ENCODE measurements at places on chromosomes 1 and 21.
A peak's percentile ranks its signal among the peaks of the same experiment; 100 is the strongest.

DNA sequence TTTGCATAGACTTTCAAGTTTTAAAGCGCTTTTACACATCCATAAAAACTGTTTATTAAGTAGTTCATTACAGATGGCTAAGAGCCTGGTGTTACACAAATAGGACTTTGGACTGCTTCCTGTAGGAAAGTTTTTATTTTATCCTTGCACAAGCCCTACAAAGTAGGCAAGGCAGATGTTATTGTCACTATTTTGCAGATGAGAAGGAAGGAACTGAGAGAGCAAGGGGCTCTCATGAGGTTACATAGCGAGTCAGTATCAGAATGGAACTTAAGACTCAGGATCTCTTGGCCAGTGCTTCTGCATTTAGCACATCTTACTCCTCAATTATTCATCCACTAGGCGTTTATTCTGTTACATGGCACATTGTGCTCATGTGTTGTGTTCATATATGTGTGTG is 2.6 kb upstream of the MAPKAPK2 start:
- DNase-seq, result no peak

- DNase-seq, result no peak
Observed at GRCh38 chr1:154193821-154194220, 1.9 kb upstream of the TPM3 start.

- DNase-seq, result no peak
Observed at GRCh38 chr21:44354001-44354405, 582 bp downstream of the TRPM2 start.

DNA sequence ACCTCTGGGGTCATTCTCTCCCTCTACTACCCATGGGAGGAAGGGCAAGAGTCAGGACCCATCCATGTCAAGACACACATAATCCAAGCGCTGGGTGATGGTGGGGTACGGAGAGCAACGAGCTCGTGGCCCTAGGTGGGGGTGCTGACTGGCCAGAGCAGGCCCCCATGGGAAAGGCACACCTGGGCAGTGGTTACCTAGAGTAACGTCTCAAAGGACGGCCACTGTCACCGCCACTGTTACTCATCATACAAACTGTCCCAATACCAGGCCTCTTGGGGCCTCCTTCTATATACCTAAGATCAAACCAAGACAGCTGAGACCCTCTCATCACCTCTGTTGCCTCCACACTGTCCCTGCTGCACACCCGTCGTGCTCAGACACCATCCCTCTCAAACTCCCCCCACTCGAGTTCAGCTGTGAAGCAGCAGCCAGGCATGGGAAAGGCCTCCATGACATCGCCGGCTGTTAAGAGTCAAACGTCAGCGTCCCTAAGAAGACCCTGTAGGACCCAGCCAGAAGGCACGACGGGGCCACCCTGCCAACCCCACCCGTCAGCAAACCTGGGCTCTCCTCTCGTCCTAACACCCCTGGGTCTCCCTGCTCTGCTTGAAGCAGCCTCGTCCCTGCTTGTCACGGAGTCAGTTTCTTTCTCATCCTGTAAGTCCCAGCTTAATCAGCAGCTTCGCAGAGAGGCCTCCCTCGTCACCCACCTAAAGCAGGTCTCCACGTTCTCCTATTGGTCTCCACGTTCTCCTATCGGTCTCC is 15.3 kb downstream of the NPHP4 start:
- DNase-seq, result no peak

DNA sequence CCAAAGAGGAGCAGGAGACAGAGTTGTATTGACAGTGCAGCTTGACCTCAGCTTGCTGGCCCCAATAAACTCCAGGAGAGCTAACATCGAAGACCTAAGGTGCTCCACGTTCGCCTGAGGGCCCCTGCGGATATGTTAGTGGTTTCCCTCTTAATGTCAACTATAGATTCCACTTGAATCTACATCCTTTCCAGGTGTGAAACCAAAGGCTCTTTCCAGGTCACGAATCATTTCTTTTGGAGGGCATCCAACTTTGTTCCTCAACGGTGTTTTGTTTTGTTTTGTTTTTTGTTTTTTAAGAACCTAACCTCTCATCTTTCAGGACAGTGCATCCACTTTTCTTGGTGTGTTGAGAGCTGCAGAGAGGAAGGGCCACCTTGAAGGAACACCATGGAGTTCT is 267.6 kb upstream of the SGIP1 start:
- no peak for DNase-seq

DNA sequence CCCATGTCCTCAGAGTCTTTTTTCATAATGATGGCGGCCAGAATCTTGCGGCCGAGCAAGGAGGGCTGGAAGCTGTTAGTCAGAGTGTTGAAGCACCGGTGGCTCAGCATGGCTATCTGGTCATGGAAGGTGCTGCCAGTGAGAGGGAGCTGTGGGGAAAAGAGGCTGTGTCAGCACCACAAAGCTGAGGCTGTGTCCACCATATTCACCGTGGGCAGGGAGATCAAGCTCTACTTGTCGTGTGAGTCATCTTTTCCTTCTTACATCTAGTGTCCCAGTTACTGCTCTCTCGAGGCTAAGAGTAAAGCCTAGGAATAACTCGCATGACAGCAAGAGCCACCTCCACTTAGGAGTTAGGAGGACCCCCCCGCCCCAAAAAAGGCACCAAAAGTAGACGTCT is 18.2 kb downstream of the ADAR start:
- no peak for DNase-seq

DNA sequence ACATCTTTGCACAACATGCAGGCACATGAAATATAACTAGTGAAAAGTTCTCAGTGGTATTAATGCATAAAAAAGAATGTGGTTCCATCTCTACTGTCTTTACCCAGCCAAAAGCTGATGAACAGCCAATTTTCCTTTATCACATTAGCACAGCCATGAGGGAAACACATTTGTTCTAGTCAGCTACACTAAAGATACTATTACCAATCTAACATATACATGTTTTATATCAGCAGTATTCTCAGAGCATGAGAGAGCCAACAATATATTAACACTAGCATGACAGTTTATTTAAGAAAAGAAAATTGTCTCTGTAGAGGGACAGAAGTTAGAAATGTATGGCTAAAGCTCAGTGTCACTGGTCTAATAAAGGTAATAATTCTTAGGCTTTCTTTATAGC is 56.3 kb downstream of the USH2A start:
- DNase-seq, result no peak

DNA sequence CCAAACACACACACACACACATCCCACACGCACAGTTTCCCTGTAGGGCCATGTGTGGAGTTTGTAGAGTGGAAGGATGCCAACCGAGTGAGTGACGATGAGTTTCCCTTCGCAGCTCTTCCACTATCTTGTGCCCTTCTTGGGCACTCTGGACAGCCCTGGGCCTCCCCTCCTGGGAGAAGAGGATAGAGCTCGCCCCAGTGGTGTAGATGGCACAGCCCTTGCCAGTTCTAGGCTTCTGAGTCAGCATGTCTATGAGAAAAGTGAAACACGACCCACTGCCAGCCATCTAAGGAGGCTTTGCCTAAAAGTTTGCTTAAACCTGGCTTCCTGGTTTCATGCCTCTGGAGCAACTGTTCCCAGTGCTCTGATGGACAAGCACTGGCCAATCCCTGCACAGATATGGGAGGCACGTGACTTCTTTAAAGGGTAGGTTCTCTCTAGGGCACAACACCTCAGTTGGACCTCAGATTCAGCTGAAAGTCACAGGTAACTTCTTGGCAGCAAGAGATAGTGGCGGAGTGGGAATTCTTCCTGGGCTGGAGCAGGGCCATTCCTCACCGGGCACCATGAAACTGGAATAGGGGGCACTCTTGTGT is 195.9 kb upstream of the GALNT2 start:
- no peak for DNase-seq

GRCh38 chr1:1631782-1632420 is at the start of gene MMP23B:
Gene MMP23B (plus strand): TSS chr1:1632173. CDS start chr1:1632219, 46 bp downstream.
- no peak for DNase-seq

DNA sequence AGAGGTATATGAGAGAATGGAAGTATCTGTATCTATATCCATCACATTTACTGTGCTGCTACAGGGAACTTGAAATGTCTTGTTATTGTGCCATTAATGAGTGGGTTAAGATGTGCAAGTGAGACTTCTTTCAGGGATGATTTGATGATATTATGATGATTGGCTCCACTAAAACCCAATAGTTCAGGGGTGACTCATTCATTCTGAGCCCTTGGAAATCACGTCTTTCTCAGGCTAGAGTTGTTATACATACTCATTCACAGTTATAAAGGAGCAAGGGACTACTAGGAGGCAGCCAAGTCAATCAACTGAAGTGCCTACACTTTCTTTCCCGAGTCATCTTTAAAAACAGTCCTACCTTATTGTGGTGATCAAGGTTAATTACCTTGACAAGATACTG is 1109.8 kb upstream of the B3GALT2 start:
- no peak for DNase-seq

- no peak for DNase-seq
Observed at GRCh38 chr1:54571326-54571725, 23.3 kb downstream of the ACOT11 start.

GRCh38 chr1:150970808-150971582 is 3.6 kb downstream of the CERS2 start:
- no peak for DNase-seq

DNA sequence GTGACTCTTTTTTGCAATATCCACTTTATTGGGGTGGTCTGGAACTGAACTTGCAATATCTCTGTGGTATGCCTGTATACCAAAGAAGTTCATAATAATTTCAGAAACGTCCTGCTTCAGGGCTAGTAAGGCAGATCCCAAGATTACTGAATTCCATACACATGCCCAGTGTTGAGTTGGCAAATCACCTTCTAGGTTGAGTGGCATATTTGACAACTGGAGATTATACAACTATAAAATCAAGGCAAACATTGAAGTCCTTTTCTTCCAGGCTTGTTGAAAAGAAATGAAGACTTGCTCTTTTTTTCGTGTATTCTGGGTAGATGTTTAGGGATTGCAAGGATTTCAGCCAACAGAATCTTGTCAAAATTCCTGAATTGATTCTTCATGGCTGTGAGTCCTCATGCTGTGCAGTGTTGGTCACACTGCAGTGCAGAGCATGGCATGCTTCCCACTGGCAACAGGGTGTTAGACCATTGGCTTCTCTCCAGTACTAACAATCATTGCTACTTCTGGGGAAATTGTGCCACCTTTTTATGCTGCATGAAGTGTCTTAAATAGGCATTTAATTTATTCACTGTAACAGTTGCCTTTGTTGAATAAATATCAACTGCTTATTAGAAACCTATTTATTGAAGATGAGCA is 367.1 kb upstream of the ADGRL4 start:
- no peak for DNase-seq

DNA sequence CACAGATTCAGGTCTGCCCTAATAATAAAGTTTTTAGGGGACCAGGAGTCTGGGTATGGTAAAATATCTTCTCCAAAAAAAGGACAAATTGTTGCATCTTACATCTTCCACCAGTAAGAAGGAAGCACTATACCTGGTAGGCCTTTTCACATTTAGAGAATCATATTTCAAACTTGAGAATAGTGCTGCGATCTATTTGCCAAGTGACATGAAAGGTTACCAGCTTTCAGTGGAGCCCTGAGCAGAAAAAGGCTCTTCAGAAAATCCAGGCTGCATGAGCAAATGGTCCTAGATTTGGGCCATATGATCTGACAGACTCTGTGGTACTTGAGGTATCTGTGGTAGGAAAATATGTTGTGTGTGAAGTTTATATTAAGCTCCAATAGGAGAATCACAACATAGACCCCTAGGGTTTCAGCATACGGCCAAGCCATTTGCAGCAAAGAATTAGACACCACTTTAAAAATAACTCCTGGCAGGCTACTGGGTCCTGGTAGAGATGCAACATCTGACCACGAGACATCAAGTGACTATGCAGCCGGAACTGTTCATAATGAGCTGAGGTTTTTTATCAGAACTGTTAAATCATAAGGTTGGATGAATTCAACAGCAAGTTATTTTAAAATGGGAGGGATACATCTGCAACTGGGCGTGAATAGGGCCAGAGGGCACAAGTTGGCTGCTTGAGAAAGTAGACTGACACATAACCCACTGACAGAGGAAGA is 38.6 kb upstream of the CCDC190 start:
- DNase-seq, result no peak

GRCh38 chr1:154607106-154607608 is 829 bp downstream of the ADAR start:
- DNase-seq, result no peak

DNA sequence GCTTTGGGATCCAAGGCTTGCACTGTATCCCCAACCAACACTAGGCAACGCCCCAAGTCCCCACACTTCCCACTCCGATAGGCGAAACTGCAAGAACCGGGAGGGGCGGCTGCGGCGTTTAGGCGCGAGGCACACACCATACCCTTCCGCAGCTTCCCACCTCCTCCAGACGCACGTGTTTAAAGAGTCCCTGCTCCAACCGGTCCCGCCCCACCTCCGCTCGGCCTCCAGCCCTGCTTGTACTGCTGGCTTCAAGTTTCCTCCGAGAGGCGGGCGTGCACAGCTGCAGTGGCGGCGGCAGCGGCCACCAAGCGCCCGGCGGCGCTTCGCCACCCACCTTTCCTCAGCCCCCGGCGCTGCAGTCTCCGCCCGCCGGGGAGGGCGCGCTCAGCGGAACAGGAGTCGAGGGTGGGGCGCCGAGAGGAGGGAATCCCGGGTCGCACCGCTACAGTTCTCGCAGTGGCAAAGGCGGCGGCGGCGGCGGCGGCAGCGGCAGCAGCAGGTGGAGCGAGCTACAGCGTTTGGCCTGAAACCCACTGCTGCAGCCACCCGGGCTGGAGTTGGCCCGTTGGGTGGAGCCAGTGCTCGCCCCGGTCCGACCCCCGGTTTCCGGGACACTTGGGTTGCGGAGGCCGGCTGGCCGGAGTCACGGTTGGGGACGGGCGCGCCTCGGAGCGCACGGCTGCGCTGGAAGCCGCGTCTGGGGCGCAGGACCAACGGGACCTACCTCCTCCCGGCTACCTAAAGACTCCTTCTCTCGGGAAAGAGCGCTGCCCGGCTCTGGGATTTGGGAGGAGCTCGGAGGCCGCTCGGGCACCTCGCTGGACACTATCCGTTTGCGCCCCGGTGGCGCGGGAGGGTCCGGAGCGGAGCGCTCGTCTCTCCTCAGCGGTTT is at the start of gene CNIH3:
Gene CNIH3, plus strand, starts transcription at position 457 of the 895 bp plus-strand sequence. CDS start 858 bp downstream, outside the sequence.
- DNase-seq, result peak; percentile 33

DNA sequence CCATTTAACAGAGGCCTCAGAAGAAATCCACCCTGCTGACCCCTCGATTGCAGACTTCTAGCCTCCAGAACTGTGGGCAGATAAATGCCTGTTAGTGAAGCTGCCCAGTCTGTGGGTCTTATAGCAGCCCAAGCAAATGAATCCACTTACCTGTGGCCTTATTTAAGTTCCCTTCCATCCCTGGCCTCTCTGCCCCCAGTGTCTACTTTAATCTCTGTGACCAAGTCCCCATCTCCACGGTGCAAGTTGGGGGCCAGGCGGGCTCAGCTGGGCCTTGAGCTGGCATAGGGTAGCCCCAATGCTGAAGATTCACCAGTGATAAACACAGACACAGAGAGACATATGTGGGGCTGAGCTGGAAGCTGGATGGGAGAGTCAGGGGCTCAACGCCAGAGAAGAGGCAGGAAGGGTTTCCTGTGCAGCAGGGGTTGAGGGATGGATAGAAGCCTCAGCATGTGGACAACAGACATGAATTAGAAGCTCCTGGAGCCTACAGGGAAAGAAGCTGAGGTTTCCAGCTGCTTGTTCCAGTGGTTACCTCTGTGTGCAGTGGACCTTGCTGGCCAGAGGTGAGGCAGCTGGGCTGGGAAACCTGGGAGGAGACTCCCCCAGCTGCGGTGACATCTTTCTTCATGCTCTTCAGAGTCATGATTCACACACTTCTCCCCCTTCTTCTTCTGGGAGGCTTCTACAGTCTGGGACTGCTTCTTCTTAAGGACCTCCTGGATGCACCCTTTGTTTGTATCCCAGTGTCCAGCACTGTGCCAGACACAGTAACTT is 13.4 kb upstream of the B3GALT5 start:
- no peak for DNase-seq

GRCh38 chr21:40639616-40640194 is 207.3 kb downstream of the DSCAM start:
- no peak for DNase-seq

Measured in activated CD4-positive, alpha-beta T cell treated with anti-CD3 and anti-CD28 coated beads, Interleukin-2, amount 50 U/mL, for 1 hour (primary cell).